ENCODE measurements at places on chromosomes 16 and 17. TPM values are rescaled to one million over a fixed set of nuclear protein-coding genes. Genes with fewer than 3 reads are reported as not detected.
A peak's percentile ranks its signal among the peaks of the same experiment; 100 is the strongest.

SCIMP gene
- not detected for total RNA-seq

DNA sequence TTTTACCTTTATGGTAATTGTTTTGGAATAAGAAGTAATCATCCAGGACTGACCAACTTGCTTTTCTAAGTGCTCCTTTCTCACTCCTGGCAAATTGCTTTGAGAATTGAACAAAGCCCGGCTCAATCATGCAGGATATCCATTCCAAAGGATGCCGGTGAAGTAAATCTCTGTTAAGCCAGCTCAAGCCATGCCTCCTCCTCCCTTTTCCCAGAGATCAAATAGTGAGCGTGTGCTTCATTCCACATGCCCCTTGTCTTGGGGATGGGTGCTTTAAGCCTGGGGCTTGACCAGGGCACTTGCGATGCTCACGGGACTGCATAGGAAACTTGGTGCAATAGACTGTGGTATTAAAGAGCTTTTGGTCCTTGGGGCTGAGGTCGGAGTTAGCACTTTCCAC is 90.7 kb downstream of the UTP18 start:
- no peak overlapping the region for H3K27ac ChIP-seq
- H3K27me3 ChIP-seq, result peaks cover 99% of the 10 kb centered on the region
- no peak for DNase-seq
- H3K4me3 ChIP-seq, result no peak overlapping the region

DNA sequence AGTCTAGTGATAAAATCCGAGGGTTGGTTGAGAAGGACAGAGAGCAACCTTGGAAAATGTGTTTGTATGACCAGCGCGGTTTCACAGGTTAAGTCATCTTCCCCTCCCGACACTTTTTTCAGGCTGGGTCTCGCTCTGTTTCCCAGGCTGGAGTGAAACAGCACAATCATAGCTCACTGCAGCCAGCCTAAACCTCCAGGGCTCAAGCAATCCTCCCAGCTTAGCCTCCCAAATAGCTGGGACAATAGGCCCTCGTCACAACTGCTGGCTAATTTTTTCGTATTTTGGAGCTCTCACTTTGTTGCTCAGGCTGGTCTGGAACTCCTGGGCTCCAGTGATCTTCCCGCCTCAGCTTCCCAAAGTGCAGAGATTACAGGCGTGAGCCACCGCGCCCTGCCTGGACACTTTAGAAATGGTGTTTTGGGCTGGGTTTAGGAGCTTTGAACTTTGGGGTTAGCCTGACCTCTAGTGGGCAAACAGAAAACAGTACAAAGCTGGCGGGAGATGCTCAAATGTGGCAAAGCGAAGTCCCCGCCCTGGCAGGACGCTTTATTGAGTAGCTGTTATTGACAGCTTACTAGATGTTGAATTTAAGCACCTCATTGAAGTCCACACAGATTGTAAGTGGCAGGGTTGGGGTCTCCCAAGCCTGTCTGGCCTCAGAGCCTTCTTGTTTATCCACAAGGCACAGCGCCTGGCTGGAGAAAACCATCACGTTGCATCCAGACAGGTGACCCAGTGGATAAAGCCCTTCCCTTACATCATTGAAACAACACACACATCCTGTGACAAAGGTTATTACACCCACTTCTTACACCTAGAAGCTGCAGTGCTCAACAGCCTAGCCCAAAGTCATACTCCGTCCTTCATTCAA is 34.7 kb upstream of the RBBP6 start:
- peaks cover 35% of the 10 kb centered on the region for H3K27me3 ChIP-seq
- no peaks in the 10 kb centered on the region for H3K4me1 ChIP-seq
- peak; percentile 57 for DNase-seq
- no peak overlapping the region for H3K27ac ChIP-seq

UQCRC2 gene
- total RNA-seq, result 195 TPM

DNA sequence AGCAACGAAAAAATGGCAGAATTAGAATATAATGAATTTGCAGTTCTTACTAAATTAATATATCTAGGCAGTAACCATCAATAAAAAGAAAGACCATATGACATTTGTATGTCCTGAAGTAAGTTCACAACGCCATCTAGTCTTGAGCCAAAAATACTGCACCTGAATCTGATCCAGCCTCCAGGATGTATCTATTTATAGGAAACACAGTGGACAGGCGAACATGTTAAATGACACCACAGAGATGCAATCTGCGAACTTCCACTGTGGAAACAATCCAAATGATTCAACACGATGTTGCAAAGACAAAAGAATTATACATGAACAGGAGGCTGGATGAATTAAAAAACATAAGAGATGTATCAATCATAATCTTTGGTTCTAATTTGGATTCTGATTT is 197.6 kb downstream of the CDH13 start:
- no peak overlapping the region for H3K4me3 ChIP-seq
- no peak overlapping the region for H3K27ac ChIP-seq
- no peaks in the 10 kb centered on the region for H3K4me1 ChIP-seq
- DNase-seq, result no peak
- H3K27me3 ChIP-seq, result no peaks in the 10 kb centered on the region

KCNAB3 gene
- total RNA-seq, result 13.8 TPM

- H3K4me1 ChIP-seq, result peaks cover 7% of the 10 kb centered on the region
- no peaks in the 10 kb centered on the region for H3K36me3 ChIP-seq
- H3K27ac ChIP-seq, result no peak overlapping the region
- H3K27me3 ChIP-seq, result peaks cover 28% of the 10 kb centered on the region
Observed at GRCh38 chr17:44309472-44309871, 1.1 kb downstream of the RUNDC3A start.

- no peak for DNase-seq
- H3K4me1 ChIP-seq, result peaks cover 6% of the 10 kb centered on the region
- no peak overlapping the region for H3K4me3 ChIP-seq
- H3K27me3 ChIP-seq, result no peaks in the 10 kb centered on the region
Observed at GRCh38 chr17:29905086-29905878, 24.7 kb downstream of the SSH2 start.
